GDM1 (cell line): ENCODE measurements at places on chromosomes 2 and 18.

DNA sequence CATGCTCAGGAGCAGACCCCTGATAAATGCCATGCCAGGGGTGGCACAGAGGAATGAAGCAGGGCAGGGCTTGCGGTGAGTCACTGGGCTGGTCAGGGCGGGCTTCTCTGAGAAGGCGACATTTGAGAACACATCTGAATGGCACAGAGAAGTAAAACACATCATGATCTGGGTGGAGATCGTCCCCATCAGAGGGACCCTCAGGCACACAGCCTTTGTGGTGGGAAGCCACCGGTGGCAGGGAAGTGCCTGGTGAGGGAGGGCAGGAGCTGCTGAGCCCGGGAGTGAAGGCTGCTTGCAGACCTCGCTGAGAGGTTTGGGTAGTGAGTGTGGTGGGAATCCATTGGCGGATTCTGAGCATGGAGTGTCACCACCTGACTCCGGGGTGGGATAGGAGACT is 44.5 kb downstream of the DCDC2C start:
- DNase-seq = no peak

GRCh38 chr2:8409461-8410260 is 272.2 kb upstream of the ID2 start:
- no peak for DNase-seq

GRCh38 chr2:62410015-62410453 is 96.0 kb downstream of the TMEM17 start:
- peak; percentile 51 for DNase-seq

DNA sequence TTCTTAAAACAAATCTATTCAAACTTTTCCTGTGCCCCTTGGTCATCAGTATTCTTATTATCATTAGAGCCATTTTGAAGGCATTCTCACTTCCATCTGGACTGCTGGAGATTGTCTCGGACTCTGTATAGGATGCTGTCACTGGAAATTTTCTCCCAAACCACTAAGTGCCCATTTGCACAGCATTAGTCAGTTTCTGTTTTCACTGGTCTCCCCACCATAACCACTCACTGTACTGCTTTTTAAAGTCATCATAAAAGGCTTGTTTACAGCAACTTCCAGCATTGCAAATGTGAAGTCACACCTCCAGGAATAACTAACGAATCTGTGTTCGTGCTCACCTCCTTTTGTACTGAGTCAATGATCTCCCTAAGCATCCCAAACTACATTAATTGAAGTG is 150.9 kb upstream of the SERTAD2 start:
- DNase-seq = no peak

DNA sequence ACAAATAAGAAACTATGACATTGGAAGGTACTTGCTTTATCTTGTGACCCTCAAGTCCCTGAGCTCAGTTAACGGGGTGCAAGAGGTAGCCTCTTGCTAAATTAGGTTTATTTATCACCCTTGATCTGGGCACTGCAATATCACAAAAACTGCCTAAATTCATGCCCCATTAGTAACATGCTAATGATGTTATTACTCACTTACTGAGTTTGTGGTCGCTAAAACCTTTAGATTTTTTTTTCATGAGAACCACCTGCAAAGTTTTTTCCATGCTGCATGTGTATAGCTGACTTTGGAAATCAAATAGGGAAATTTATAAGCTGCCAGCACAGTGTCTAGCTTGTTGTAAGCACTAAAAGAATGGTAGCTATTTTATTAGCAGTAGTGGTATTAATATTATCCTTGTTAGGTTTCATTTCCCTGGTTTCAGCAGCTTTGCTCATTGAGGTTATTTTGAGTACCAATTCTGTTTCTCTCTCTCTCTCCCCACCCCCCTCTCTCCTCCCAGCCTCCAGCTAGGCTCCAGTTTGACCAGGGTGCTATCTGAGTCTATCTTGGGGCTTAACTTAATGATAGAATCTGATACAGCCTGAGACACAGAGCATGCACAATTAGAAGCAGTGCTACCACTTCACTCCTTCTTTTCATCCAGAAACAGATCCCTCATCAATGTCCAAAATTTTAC is 88.7 kb upstream of the ATP8B1 start:
- no peak for DNase-seq

DNA sequence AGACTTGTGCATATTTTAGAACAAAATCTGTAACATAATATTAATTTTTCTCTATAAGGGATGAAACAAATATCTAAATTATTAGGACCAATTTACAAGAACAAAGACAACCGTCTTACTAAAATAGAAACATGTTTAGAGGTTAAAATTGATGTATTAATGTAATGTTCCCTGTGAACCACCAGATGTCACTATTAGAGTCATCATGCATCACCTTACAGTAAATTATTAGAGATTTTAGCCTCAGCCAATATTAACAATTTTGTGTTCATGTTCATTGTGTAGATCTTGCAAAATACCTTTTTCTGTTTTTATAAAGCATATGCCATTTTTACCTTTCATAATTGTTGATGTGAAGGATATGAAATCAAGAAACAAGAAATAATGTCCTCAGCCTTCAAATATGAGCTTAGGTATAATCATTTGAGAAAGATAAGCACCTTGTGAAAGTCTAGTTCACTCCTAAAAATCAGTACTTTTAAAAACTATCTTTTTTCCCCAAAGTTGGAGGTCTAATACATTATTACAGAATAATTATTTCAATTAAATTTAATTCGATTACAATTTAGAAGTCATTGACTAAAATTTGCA is 344.3 kb upstream of the KCNH7 start:
- DNase-seq = no peak
